Hair follicular keratinocyte (primary cell): ENCODE measurements at places on chromosomes 11 and 22. TPM values are rescaled to one million over a fixed set of nuclear protein-coding genes. Genes with fewer than 3 reads are reported as not detected.

Gene TRIM34
- total RNA-seq: 4.9 and 6.5 TPM in 2 replicates

Gene FOXRED2
- total RNA-seq: 1.2 and 6.5 TPM in 2 replicates

Gene APOA4
- total RNA-seq: not detected in 2 replicates

Gene A4GALT
- 5.4 and 9.9 TPM in 2 replicates for total RNA-seq

Gene OR52A1
- not detected in 2 replicates for total RNA-seq
